ENCODE measurements at places on chromosomes 7 and 10. TPM values are rescaled to one million over a fixed set of nuclear protein-coding genes. Genes with fewer than 3 reads are reported as not detected.

GRCh38 chr10:26216585-26217395 lies at the start of gene GAD2:
Gene GAD2 (plus strand): TSS chr10:26216774. CDS start chr10:26216810, 36 bp downstream.
- DNase-seq = no peak

DNA sequence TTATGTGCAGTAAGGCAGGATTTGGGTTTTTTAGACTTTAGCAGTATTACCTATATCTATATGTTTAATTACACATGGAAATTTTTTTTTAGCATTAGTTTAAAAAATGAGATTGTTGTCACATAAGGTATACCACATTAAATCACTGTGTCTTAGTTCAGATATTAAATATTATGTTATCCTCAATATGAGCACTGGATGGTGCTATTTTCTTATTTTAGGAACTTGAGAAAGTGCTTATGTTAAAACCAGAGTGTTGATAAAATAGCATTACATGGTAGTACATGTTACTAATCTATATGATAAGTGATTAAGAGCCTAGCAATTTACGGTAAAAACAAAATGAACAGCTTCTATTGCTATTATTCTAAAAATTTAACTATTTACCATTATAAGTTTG lies 28.8 kb downstream of the MIOS start:
- DNase-seq = peak; percentile 42

DNA sequence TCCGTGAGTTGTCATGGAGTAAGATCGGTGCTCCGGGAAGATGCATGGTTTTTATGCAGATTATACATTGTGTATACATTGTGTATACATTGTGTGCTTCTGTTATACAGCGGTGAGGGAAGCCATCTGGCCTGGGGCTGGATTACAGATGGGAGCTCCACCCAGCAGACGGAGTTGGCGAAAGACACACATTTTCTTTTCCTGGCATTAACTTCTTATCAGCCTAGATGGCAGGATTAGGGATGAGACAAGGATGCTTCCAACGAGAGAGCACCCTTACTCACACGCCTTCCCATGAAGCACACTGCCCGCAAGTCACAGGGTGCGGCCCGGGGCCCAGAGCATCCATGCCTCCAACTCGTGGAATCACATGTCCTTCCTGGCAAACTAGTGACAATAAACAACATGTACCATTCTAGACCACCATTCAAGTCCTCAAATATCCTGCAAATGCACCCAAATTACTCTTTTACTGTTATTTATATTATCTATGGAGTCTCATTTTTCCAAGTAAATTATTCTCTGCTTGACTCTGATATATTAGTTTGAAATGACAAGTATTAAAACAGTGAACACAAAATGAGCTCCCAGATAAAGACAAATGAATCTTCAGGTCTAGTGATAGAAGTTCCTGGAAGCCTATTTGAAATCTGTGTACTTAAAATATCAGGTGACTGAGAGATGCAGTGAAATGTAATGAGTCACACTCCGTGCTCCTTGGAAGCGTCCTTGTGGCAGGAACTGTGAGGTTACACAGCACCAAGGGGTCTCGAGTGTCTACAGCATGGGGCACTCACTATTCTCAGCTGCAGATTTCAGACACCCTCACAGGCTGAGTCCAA lies 29.8 kb upstream of the PPP2R2D start:
- DNase-seq = peak; percentile 23

DNA sequence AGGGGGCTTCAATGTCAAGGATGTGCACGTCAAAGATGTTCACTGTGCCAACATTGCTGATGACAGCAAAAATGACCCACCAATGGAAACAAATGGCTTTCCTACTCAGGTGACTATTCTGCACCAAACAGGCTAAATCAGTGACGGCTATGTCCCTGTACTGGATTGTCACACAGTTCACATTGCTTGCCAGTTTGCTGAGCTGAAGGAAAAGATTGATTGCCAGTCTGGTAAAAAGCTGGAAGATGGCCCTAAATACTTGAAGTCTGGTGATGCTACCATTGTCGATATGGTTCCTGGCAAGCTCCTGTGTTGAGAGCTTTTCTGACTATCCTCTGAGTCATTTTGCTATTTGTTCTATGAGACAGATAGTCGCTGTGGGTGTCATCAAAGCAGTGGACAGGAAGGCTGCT lies 202.2 kb upstream of the ETV1 start:
- no peak for DNase-seq

DNA sequence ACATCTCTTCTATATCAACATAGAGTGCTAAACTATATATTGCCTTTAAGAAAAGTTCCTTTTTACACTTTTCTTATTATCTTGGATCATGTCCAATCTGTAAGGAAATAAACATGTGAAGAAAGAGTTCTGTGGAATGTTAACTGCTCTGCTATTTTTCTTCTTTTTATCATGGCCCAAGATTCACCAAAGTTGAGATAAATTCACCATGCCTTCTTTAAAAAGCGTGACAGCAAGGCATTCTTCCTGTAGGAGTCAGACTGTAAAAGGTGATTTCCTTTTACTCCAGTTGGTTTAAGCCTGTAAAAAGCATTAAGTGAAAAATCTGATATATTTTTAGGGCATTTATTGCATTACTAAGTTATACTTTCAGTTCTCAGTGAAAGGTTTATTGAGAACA lies 165.7 kb upstream of the FZD1 start:
- peak; percentile 69 for DNase-seq

DNA sequence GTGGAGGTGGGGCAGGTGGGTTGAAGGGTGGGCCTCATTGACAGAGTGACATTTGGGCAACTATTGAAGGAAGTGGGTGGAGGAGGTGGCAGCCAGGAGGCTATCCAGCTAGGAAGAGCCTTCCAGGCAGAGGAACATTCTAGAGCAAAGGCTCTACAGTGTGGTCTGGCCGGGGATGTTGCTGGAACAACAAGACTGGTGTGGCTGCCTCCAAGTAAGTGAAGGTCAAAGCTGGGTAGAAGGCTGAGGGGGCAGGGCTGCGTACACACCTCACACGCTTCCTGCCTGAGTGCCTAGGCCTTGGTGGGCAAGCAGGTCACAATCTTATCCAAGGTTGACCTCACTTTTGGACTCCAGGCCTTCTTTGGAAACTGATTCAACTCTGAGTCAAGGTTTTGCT lies 6.6 kb downstream of the CPA1 start:
- DNase-seq = no peak

- no peak for DNase-seq
Measured at GRCh38 chr10:132742167-132742836, 43.6 kb downstream of the NKX6-2 start.

DNA sequence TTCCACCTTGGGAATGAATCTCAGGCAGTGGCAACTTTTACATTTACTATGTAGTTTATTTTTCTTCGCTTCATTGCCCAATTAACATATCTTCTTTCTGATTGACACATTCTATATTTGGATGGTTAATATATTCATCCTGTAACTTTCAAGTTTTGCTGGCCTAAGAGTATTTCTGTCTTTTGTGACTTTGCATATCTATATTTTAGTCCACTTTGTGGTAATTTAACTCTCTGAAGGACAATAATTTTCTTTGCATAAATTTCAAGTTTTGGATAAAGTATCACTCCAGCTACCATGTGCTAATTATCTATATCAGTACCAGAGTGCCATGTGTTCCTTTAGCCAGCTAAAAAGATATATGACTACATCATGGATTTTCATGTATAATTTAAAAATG lies 151.5 kb upstream of the KAT6B start:
- DNase-seq = no peak

DNA sequence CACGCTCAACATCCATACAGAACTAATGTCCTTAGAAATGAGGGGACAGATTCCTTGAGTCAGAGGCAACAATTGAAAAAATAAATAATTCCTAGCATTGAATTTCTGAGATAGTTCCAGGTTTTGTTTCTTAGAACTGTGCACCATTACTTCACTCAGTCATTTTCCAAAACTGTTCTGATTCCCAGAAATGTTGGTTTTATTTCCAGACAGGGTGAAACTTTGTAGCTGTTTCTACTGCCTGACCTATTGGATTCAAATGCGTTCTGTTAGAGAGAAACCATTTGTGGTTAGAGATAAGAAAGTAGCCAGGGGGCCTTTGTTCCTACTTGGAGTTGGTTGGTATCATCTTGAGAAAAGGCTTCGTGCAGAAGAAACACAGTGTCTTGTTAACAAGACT lies 8.1 kb upstream of the DEPP1 start:
- no peak for DNase-seq

GRCh38 chr10:74881253-74881884 lies 55.0 kb downstream of the KAT6B start:
- DNase-seq = no peak

DNA sequence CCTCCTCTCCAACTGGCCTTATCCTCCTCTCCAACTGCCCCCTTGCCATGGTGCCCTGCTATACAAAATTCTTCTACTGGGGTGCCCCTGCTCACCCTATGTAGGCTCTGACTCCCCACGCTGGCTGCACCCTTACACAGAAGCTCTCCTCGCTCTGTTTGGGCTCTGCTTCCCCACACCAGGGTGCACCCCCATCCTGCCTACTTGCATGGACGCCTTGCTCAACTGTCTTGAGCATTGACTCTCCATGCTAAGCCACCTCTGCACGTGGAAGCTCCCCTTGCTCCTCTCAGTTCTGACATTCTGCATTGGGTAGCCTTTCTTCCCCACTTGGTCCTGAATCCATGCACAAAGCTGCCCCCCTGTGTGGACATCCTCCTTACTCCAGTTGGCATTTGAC lies 231.1 kb downstream of the GFRA1 start:
- DNase-seq = no peak

- DNase-seq = peak; percentile 72
Measured at GRCh38 chr10:88926566-88927415, 25.8 kb downstream of the ACTA2 start.

FAM221A gene
- total RNA-seq = 9.6 TPM

CHRM2 gene
- total RNA-seq = 7.5 TPM

FRA10AC1 gene
- total RNA-seq = 16.6 TPM

SUN3 gene
- total RNA-seq = not detected

ENTPD1 gene
- 141 TPM for total RNA-seq

JAKMIP3 gene
- total RNA-seq = 0.72 TPM

SLC26A5 gene
- not detected for total RNA-seq

WBP1L gene
- total RNA-seq = 35.9 TPM
